ENCODE measurements at places on chromosomes 5 and 9. TPM values are rescaled to one million over a fixed set of nuclear protein-coding genes. Genes with fewer than 3 reads are reported as not detected.

DNA sequence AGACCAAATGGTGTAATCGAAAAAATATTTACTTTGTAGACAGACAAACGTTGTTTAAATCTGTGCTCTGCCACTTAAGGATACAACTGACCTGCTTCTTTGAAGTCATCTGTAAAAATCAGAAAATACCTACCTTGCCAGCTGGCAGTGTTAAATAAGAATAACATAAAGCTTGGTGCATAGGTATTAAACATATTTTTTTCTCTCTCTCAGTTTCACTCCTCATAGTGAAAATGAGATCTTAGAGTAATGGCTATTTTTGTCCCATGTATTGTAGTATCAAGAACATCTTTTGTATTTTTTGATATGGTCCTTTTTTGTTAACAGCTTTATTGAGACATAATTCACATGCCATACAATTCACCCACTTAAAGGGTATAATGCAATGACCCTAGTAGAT is 17.9 kb upstream of the RANBP17 start:
- no peak overlapping the region for H3K27ac ChIP-seq
- H3K27me3 ChIP-seq = no peaks in the 10 kb centered on the region
- no peak overlapping the region for H3K4me3 ChIP-seq
- H3K4me1 ChIP-seq = peaks cover 5% of the 10 kb centered on the region

- no peaks in the 10 kb centered on the region for H3K36me3 ChIP-seq
- H3K27me3 ChIP-seq = peaks cover 15% of the 10 kb centered on the region
- H3K27ac ChIP-seq = no peak overlapping the region
These were observed 643.7 kb downstream of the TLE1 start for GRCh38 chr9:81045658-81046057.

DNA sequence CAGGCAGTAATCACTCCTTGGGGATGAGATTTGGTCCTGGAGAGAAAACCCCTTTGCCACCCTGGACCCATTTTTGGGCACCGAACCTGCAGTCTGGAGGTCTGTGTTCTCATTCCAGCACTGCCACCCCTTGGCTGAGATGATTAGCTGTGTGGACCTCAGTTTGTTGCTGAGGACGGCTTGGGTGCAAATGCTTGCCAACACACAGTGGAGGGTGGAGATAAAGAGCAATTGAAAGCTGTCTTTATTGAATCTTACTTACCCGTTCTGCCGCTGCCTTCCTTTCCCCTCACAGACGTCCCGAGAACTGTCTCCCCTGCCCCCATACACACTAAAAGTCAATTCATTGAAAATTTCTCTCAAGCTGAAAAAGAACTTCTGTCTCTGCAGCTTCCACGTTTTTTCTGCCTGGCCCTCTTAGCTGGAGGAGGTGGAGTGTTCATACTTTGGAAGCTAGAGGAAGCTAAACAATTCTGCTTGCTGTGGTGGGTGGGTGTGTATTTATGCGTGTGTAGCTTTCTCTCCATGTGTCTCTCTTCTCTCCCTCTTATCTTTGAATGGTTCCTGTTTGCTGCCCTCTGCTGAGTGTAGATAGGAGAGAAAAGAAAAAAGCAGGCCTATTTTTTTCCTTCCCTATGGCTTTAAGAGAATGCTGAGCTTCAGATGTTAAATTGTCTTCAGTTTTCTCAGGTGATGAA is 6.6 kb downstream of the GALNT10 start:
- H3K4me1 ChIP-seq = peaks cover 63% of the 10 kb centered on the region
- H3K27me3 ChIP-seq = no peaks in the 10 kb centered on the region
- DNase-seq = no peak
- H3K36me3 ChIP-seq = peaks cover 6% of the 10 kb centered on the region

Gene LCP2
- not detected for total RNA-seq

DNA sequence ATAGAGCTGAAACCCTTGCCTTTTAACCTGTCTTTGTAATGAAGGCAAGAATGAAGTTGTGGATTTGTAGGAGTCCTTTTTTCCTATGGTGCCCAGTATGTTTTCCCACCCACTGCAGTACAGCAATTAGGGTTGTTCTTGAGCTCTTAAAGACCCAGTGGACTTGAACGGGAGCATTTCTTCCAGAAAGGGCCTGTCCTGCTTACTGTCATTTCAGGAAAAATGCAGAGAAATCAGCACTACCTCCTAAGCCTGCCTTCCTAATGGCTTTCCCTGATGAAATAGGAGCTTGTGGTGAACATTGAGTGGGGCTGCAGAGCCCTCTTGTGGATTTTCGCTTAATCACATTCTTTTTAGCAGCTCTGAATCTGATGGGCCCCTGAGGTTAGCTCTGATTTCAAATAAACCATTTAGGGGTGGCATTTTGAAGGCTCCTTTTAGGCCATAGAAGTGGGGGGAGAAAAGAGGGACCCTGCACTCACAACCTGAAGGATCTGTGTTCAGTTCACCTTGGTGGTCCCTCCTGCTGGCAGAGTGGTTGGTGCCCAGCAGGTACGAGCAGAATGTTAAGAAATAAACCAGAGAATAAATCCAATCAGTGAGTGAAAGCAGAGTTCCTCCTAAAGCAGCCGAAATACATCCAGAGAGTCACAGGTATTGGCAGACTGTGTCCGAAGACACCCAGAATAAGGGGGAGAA is 188.0 kb upstream of the KLF9 start:
- DNase-seq = peak; percentile 89
- H3K4me3 ChIP-seq = peak overlapping the region; percentile 61
- peak overlapping the region; percentile 100 for H3K27ac ChIP-seq
- no peaks in the 10 kb centered on the region for H3K27me3 ChIP-seq

Gene NAA35
- 19.7 TPM for total RNA-seq

GRCh38 chr5:5492087-5492933 is 69.8 kb downstream of the ICE1 start:
- H3K27me3 ChIP-seq = 0 out of 2 replicates have a peak, but pooled peaks cover 1% of the 10 kb centered on the region
- DNase-seq = peak; percentile 67
- H3K36me3 ChIP-seq = 0 out of 2 replicates have a peak, but pooled peaks cover 14% of the 10 kb centered on the region
- no peak overlapping the region for H3K27ac ChIP-seq
- peaks cover 5% of the 10 kb centered on the region for H3K4me1 ChIP-seq
- H3K4me3 ChIP-seq = no peak overlapping the region

Gene BDP1
- total RNA-seq = 18.0 TPM

Gene APBA1
- 4.3 TPM for total RNA-seq

- DNase-seq = peak; percentile 10
- H3K27ac ChIP-seq = no peak overlapping the region
- H3K36me3 ChIP-seq = no peaks in the 10 kb centered on the region
- no peaks in the 10 kb centered on the region for H3K27me3 ChIP-seq
These were observed 385.3 kb downstream of the BNC2 start for GRCh38 chr9:16485160-16485559.

DNA sequence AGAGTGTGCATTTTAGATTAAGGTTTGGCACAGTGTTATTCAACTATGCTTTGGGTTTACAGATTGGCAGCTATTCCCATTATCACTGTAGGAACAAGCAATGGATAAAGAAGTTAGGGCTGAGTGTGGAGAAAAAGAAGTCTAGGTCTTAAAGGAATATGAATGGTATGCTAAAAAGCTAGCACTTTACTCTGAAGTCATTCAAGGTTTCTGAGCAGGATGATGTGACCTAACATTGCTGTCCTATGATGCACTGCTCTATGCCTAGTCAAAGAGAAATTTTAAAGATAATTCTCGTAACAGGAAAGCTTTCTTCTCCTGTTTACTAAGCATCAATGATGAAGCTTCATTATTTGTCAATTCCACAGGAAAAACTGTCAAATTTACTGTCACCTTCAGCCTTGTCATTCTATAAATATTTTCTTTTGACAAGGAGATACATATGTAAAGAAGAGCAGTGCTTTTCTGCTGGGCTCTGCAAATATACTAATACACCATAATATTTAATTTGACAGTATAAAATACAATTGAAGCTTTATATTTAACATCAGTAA is 476.1 kb upstream of the PTPRD start:
- H3K27ac ChIP-seq = no peak overlapping the region
- H3K36me3 ChIP-seq = no peaks in the 10 kb centered on the region

DNA sequence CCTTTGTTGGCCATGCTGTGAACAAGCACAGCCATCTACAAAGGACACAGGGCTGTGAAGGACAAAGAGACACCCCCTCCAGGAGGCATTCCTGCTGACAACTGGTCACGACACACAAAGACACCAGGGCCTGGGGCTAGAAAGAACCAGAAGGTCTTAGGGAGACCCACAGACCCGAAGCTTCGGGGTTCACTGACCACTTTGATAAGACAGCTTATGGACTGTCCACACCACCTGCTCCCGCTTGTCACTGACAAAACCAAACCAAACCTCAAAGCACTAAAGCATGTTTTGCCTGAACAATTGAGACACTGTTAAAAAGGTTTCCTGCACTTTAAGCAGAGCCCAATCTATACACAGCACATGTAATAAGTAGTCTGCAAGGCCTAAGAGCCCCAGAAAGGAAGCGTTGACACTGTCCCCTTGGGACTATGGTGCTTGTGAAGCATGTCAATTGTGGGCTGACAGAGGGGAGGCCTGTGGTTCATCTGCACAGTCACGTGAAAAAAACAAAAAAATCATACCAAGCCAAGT is 185.0 kb downstream of the GAPVD1 start:
- H3K4me3 ChIP-seq = no peak overlapping the region
- no peaks in the 10 kb centered on the region for H3K27me3 ChIP-seq
- no peak for DNase-seq
- no peaks in the 10 kb centered on the region for H3K4me1 ChIP-seq
- H3K36me3 ChIP-seq = no peaks in the 10 kb centered on the region

Gene CATSPER3
- total RNA-seq = 0.11 TPM

Gene IPO11
- 19.5 TPM for total RNA-seq

DNA sequence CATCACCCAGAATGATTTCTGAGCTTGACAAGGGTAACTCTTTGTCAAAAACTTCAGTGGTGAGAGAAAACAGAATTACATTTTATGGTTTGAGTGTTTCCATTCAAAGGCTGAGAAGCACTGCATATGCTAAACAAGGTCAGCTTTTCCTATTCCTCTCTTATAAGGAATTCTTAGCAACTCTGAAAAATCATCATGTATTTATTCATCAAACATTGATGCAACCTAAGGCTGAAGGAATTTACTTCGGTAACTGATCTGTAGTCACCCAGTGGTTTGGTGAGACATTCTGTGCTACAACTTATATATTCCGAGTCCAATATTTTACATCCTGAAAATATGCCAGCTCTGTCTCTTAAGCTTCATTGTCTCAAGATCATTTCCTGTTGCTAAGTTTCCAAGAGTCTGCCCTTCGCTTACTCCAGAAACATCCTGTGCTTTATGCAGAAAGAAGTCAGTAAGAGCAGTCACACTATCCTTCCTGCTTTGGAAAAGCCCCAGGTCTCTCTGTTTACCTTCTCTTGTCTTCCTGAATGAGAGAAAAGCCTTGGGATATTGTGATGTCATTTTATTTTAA is 176.6 kb upstream of the TBCA start:
- H3K4me3 ChIP-seq = no peak overlapping the region
- DNase-seq = peak; percentile 63
- H3K36me3 ChIP-seq = no peaks in the 10 kb centered on the region
- no peaks in the 10 kb centered on the region for H3K27me3 ChIP-seq
- H3K4me1 ChIP-seq = peaks cover 9% of the 10 kb centered on the region

GRCh38 chr9:105637787-105638395 is 24.4 kb upstream of the TAL2 start:
- H3K27ac ChIP-seq = no peak overlapping the region
- H3K4me1 ChIP-seq = no peaks in the 10 kb centered on the region
- H3K4me3 ChIP-seq = no peak overlapping the region
- no peaks in the 10 kb centered on the region for H3K27me3 ChIP-seq

Gene LCN9
- total RNA-seq = not detected

Gene RLN2
- not detected for total RNA-seq

GRCh38 chr9:135408476-135409254 is 70.9 kb upstream of the PPP1R26 start:
- no peak overlapping the region for H3K4me3 ChIP-seq
- DNase-seq = no peak
- no peaks in the 10 kb centered on the region for H3K36me3 ChIP-seq
- no peaks in the 10 kb centered on the region for H3K4me1 ChIP-seq

Gene SH3RF2
- not detected for total RNA-seq

Gene FBN2
- 70.8 TPM for total RNA-seq

Gene BHMT2
- total RNA-seq = 4.4 TPM

DNA sequence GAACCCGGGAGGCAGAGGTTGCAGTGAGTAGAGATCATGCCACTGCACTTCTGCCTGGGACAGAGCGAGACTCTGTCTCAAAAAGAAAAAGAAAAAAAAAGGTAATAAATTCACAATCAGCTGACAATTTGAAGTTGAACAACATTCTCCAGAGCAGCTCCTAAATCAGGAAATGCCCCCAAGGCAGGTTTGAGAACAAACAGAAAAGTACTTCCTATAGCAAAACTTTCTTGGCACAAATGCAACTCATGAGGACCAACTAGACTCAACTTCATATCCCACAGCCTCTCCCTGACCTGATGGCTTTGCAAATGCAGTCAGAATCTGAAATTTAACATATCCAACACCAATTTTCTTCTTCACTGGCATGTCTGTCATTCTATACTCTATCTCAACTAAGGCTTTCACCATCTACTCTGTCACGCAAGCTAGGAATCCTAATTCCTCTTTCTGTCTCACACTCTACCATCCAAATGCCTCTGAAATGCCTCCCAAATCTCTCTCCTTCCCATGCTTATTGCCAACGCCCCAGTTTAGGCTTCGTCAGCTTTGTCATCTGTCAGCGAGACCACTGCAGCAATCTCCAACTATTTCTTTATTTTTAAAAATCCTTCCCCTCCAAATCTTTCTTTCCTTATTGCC is 113.3 kb downstream of the MAPKAP1 start:
- no peak overlapping the region for H3K27ac ChIP-seq
- DNase-seq = no peak
- H3K4me3 ChIP-seq = no peak overlapping the region
- H3K36me3 ChIP-seq = 0 out of 2 replicates have a peak, but pooled peaks cover 4% of the 10 kb centered on the region

- DNase-seq = no peak
- no peaks in the 10 kb centered on the region for H3K4me1 ChIP-seq
- H3K36me3 ChIP-seq = no peaks in the 10 kb centered on the region
- H3K27ac ChIP-seq = no peak overlapping the region
These were observed 75.1 kb upstream of the FER start for GRCh38 chr5:108672639-108673038.

DNA sequence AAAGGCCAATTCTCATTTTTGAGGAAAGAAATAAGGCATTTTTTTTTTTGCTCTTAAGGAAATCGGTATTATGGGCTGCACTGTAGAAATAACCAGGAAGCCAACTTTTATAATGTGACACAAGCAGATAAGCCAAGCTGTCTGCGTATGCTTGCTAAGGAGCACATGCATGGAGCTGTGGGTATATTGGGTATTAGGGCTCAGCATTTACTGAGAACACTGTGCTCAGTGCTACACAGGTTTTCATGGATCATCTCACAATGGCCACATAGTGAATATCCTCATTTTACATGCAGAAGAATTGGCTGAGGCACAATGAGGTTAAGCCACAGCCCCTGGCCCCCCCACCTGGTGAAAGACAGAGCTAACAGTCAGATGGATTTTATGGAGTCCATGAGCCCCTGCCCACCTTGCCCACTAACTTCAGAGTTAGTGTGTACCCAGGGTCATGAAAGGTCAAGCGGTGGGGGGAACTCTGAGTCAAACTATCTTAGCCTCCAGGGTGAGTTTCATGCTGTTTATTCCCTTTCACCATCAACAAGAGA is 204.8 kb downstream of the SPATA31A6 start:
- no peaks in the 10 kb centered on the region for H3K4me1 ChIP-seq
- no peaks in the 10 kb centered on the region for H3K27me3 ChIP-seq
- H3K4me3 ChIP-seq = no peak overlapping the region
- no peaks in the 10 kb centered on the region for H3K36me3 ChIP-seq

Measured in GM23248 (cell line).